Effector CD4-positive, alpha-beta T cell (primary cell): ENCODE measurements at places on chromosomes 6 and 20.

GRCh38 chr6:453152-453551 is 61.6 kb downstream of the IRF4 start:
- DNase-seq: no peak

- DNase-seq: no peak
Observed at GRCh38 chr6:143096403-143096802, 35.7 kb downstream of the AIG1 start.

DNA sequence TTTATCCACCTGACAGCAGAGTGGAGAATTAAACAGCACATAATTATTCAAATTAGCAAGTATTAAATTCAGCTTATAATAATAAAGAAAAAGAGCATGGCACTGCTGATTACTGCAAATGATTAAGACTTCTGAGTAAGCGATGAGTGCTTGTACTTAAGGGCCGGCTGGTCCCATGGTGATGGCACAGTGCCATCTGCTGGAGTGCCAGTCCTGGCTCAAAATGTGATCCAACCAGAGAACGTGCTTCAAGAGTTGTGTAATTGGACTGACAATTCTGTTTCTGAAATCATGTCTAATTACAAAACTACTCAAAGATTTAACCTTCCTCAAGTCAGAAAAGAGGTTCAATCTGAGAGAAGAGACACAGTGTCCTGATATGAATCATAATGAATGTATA is 181.6 kb upstream of the RGS17 start:
- no peak for DNase-seq

DNA sequence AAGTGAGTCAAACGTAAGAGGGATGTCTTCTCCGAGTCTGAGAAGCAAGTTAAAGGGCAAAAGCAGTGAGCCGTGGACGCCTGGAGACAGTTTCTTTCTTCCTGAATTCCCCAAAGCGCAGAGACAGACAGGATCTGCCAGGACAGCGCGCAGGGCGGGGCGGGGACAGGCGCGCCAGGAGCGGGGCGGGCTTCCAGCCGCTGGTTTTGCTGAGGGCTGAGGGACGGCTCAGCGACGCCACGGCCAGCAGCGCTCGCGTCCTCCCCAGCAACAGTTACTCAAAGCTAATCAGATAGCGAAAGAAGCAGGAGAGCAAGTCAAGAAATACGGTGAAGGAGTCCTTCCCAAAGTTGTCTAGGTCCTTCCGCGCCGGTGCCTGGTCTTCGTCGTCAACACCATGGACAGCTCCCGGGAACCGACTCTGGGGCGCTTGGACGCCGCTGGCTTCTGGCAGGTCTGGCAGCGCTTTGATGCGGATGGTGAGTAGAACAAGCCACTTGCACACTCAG is at the start of gene SCGN:
Gene SCGN, plus strand, starts transcription at position 209 of the 509 bp plus-strand sequence. Its CDS starts 189 bp downstream, at position 398.
- DNase-seq: peak; percentile 3

DNA sequence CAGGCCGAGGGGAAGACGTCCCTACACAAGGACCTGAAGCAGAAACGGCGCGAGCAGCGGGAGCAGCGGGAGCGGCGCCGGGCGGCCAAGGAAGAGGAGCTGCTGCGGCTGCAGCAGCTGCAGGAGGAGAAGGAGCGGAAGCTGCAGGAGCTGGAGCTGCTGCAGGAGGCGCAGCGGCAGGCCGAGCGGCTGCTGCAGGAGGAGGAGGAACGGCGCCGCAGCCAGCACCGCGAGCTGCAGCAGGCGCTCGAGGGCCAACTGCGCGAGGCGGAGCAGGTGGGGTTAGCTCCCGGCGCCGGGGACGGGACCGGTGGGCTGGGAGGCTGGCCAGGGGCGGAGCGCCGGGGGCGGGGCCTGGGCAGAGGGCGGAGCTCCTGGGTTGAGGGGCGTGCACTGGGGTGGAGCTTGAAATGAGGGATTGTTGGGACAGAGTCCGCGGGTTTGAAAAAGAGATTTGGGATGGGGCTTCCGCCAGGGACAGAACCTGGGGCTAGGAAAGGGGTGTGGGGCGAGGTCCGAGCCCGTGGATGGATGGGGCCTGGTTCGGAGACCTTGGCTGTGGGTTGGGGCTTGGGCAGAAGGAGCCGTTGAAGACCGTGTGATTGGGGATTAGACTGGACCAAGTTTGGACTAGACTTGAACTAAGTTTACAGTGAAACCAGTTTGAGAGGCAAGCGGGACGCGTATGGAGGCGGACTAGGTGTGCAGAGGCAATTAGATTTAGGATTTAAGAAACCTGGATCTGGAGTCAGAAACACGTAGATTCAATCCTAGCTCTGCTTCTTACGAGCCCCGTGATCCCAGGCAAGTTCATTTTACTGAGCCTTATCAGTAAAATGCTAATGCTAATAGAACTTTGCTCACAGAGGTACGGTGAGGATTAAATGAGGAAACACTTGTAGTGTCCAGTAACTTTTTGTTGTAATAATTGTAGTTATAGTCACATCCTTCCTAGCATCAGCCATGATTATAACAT is 20.9 kb downstream of the DEF6 start:
- DNase-seq: no peak

- DNase-seq: no peak
Observed at GRCh38 chr20:37404461-37404890, 58.5 kb downstream of the SRC start.

DNA sequence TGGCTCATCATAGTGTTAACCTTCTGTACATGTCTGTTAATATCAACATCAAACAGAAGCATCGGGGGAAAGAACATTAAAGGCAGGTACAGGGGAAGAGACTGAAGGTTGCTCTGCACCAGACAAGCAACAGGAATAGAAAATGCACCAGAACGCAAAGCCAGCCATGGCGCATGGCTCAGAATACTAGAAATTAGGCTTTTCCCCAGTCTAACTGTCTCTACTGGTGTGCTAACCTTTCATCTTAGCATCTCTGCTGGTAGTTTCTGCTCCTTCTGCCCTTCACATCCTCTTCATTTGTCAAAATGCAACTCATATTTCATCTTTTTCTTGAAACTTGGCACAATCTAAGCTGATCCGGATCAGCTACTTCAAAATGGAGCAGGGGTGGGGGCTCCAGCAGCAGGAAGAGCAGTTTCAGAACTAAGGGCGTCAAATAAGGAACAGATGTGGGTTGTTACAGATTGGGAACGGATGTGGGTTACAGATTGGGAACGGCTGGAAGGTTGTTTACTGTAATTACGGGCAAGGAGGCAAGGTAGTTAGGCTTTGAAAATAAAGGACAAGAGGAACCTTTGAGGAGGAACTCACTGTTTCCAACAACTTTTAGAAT is 13.1 kb upstream of the RNASET2 start:
- no peak for DNase-seq

- no peak for DNase-seq
Observed at GRCh38 chr6:73694711-73695411, 1.1 kb upstream of the CD109 start.

DNA sequence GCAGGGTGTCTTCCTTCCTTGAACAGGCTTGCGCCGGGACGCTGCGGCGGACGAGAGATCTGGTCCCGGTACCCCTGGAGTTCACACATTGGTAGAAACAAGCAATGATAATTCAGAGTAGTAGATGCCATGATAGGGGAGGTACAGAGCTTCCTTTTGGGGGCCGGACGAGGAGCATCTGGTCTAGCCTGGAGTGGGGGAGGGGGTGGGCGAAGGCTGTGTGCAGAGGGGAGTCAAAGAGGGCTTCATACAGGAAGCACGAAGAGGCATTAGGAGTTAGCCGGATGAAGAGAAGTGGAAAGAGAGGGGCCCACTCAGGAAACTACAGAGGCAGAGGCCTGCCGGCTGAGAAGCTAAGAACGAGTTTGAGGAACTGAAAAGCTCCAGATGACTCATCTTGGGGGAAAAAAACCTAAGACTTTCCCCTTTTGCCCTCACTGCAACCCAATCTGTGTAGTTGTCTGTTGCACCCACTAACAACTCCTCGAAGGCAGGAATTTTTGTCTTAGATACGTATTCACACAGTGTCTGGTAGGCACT is 611 bp downstream of the CNPY3 start:
- peak; percentile 46 for DNase-seq
